Activated CD4-positive, alpha-beta T cell treated with anti-CD3 and anti-CD28 coated beads, Interleukin-2, Interleukin-6, amounts not matched to agents 100 ng/mL and 50 ng/mL, durations not matched to agents 16 hours and 8 hours (primary cell): ENCODE measurements at places on chromosomes 3 and 15.

DNA sequence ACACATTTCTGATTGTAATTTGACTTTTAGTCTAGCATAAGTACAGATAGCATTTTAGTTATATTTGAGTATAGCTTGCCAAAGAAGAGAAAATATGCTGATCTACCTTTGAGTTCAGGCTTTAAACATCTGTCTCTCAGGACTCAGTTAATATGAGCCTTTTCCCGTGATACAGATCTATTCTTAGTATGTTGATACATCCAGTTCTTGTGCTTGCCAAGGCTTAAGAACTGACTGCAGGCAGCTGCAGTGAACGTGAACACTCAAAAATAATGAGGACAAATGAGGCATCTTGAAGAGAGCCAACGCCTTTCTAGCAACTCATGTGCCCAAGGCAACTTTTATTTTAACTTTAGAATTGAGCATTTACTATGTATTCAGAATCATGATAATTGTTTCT, 325.5 kb downstream of the SI start:
- no peak for DNase-seq

DNA sequence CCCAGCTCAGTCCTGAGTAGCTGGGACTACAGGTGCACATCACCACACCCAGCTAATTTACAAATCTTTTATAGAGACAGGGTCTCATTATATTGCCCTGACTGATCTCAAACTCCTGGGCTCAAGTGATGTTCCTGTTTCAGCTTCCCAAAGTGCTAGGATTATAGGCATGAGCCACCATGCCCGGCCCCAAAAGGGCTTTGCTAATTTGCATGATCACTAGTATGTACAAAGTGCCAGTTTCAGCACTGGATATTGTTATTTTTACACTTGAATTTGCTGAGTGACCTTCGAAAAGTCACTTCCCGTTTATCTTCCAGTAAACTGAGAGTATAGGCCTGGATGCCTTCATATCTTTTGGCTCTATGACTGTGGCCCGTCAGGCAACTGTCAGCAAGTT, 12.2 kb downstream of the CLN6 start:
- DNase-seq = no peak

- DNase-seq = peak; percentile 61
Measured at GRCh38 chr3:197736010-197736490, 654 bp downstream of the RUBCN start.

DNA sequence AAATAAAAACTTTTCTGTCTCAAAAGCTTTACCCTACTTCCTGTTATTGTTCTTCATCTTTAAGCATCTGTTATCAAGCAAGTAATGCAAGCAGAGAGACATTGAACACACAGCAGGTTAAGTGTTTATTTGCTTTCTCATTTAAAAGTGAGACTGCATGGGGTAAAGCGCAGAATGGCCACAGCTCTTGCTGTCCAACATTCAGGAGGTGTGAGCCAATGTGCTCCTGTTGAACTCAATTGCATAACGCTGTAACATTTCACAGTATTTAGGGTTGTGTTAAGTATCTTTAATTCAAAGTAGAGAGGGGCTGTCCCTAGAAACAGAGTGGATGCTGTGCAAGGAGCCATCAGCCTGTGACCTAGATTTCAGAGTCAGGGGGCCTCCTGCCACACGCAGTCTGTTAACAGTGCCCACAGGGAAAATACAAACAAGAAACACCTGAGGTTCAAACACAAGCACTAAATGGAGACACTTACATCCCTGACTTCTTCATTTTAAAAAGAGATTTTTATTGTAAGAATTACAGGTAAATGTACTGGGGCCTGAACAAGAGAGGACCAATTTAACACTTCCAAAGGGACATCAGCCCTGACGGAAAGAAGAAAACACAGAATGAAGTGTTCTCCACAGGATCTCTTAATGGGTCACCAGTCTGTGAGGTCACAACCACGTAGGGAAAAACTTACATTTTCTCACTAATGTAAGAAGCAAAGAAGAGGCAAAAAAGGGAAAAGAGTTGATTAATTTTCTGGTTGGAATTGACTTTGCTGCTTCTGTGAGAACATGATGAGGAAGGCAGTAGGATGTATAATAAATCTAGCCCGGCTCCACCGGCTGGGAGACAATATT, 815.1 kb downstream of the VGLL3 start:
- DNase-seq = no peak

DNA sequence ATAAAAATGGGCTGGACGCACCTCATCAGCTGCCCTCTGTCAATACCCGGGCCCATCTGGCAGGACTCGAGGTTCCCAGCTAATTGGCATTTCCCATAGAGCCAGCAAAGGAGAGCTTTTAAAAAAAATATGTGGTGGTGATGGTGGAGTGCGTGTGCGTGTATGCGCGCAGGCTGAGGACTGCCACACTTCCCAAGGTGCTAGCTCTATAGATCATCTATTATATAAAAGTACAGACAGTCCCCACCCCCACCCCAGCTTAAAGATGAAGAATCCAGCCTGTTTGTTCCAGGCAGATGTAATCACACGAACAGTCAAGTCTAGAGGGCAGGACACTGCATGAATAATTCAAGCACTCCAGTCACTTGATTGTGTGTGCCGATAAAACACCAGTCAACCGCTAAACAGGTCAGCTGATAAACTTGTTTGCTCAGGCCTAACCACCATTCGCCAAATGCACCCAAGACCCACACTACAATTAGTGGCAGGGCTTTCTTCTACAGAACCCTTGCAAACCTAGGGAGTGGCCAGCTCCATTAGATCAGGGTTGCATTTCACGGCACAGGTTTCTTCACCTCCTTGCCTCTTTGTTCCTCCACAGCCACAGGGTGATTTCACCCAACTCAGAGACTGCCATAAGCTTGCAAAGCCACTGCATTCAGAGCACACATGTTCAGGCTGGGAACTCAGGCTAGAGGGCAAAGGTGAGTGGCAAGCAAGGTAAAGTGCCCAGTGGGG, 5.8 kb downstream of the TLE3 start:
- peak; percentile 85 for DNase-seq

GRCh38 chr3:125589547-125590122, 5.7 kb downstream of the OSBPL11 start:
- DNase-seq = no peak

- DNase-seq = no peak
Measured at GRCh38 chr3:160112996-160113395, 112.2 kb upstream of the C3orf80 start.

GRCh38 chr3:86993704-86994103, 2.8 kb upstream of the VGLL3 start:
- no peak for DNase-seq

- DNase-seq = no peak
Measured at GRCh38 chr3:29267226-29267625, 13.6 kb upstream of the RBMS3 start.

DNA sequence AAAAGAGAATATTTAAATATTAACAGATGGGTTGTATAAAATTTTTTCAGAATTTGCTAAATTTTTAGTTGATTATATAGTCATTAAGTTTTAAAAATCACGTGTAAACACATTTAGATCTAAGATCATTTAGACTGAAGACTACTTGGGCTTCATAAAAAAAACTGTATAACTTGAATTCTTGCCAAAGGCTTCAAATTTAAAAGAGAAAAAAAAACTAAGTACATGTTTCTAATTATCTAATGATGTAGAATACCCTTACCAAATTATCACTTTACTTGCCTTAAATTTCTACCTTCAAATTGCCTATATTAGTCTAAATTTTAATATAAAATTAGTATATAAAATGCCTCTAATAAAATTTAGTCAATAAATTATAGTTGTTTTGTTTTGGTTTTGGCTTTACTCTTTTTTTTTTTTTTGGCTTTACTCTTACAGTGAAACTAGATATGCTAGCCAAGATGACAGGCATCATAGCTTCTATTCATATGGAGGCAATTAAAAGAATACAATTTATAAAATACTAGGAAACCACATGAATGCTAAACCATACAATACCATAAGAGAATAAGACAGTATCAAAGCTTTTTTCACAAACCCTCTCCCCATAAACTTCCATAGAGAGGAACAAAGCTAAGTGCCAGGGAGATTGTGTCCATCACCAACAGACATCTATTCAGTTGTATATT, 183.1 kb upstream of the KCNMB2 start:
- DNase-seq = no peak

DNA sequence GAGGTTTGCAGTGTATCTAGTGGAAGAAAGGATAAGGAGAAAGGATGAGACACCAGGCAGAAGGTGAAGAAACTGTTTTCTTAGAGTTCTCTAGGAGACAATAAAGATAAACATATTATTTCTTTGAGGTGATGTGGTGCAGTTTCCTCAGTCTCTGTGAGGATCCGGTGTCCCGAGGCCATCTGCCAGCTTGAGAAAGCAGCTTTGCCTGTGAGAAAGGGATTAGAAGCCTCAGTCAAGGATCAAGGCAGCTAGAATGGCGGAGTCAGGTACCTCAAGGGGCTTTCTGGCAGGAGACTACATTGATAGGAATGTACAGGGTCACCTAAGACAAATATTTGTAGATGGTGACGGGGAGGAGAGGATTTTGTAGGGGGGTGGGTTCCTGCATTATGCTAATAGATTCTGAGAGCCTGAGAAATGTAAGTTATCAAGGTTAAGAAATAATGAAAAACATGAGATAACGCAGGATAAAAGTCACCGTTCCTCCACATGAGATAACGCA, 103.9 kb upstream of the MB21D2 start:
- no peak for DNase-seq

GRCh38 chr3:150328654-150329040, 79.5 kb upstream of the TSC22D2 start:
- no peak for DNase-seq

DNA sequence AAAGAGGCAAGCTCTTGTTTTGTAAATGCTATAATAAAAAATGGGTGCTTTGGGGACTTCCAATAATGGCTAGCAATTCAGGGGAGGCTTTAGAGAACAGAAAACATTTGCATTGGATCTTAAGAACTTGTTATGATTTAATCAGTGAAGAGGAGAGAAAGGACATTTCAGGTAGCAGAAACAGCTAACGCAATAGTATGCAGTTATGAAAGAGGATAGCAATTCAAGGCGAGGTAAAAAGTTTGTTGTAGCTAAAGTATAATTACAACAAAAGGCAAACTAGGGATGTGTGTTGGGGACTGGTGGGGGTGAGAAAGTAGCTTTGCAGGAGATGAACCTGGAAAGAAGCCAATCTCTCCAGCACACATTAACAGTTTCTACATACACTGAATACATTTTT, 558.7 kb upstream of the SEMA6D start:
- no peak for DNase-seq
